ENCODE measurements at places on chromosomes 3 and 15.
A peak's percentile ranks its signal among the peaks of the same experiment; 100 is the strongest.

DNA sequence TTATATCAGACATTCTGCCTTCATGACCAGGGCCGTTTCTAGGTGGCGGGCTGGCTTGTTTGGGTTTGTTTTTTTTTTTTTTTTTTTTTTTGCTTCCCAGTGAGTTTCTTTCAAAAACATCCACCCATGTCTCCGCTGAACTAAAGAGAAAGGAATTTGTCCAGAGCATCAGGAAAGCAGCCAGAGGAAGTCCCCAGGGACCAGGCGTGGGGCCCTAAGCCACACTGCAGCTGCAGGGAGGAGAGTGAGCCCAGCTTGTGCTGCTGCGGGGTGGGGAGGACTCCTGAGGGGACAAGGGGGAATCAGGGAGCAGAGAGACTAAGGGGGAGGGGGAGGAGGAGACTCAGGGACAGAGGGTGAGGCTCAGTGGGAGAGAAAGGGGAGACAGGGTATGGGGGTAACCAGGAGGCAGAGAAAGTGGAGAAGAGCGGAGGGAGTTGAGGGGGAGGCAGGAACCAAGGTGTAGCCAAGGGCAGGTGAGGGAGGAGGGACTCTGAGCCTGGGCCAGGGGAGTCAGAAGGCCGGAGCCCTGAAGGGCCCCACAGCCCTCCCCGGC is 49.5 kb downstream of the CYP11A1 start:
- no peak for DNase-seq

GRCh38 chr15:40436892-40437751 is 3.6 kb upstream of the BAHD1 start:
- no peak for DNase-seq

DNA sequence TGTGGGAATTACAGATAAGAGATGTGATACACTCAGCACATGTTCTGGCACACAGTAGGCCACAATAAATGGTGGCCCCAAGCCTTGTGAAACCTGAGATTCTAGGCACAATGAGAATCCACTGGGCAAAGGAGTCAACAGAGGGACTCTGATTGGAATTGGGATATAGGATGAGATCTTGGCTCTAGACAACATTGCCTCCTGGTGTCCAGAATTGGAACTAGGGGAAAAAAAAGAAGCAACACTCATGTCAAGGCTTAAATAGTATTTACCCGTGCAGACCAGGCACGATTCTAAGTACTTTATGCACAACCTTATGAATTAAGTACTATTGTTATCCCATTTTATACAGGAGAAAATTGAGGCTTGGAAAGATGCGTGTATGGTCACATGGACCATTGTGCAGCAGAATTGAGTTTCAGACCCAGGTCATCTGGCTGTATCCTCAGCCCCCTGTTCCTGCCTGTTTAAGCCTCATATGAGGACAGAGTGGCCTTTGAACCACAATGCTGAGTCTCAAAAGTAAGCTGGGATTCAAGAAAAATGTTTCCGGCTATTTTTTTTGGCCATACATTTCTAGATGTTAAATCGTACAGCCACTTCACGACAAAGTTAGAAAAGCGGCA is 124.8 kb downstream of the SV2B start:
- DNase-seq: peak; percentile 79

DNA sequence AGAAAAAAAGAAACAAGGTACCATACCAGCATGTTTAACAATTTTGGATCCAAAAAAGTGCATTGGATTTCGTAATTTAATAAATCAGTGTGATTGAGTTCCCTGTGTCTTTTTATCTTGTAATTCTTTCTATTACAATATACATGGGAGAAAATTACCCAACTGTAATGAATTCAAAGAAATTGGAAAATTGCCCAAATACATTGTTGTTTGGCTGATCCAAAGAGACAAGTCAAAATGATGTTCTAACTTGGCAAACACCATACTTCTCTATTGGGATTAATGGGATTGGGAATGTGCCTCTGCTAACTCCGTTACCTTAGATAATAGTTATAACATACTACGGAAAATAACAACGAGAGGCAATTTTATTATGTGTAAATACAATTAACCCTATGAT is 1097.1 kb downstream of the ROBO1 start:
- no peak for DNase-seq
